ENCODE measurements at places on chromosomes 4 and X. TPM values are rescaled to one million over a fixed set of nuclear protein-coding genes. Genes with fewer than 3 reads are reported as not detected.

Gene CXCL8
- total RNA-seq, result 6.5 TPM

Gene TMEM271
- not detected for total RNA-seq

Gene COX7B2
- not detected for total RNA-seq

Gene OFD1
- total RNA-seq, result 14.4 TPM

Gene LGI2
- total RNA-seq, result 0.09 TPM

Gene P2RY10
- total RNA-seq, result not detected

Gene ALB
- total RNA-seq, result not detected

Gene NOX1
- total RNA-seq, result 0.08 TPM

Gene PABPC1L2A
- total RNA-seq, result not detected

Gene CLNK
- total RNA-seq, result not detected

Gene RGN
- total RNA-seq, result not detected

Gene FAM184B
- total RNA-seq, result 0.01 TPM

Gene PPP1R3F
- 3.2 TPM for total RNA-seq

Measured in A549 treated with dexamethasone at 1 μM for 4 hours (cell line).